ENCODE measurements at places on chromosomes 12 and 14.
A peak's percentile ranks its signal among the peaks of the same experiment; 100 is the strongest.

DNA sequence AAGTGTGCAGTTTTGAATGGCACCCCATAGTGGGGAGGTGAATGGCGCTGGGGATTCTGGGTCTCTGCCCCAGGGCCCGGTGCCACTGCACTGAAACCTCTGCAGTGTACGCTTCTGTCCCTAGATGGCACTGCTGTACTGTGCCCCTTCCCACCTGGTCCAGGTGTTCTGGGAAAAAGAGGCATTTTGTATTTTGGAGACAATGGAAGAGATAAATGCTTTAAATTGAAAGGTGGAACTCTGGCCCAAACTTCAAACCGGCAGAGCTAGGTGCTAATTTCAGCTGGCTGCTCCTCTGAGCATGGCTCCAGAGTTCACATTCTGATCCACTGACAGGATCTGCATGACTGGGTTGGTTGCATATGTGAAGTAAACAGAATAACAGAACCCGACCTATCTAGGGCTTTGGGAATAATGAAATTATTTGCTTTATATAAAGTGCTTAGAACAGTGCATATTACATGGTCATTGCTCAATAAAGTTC, 52.2 kb downstream of the KRT80 start:
- no peak for DNase-seq
- no peak overlapping the region for H3K27ac ChIP-seq
- no peaks in the 10 kb centered on the region for H3K36me3 ChIP-seq
- H3K4me1 ChIP-seq: peaks cover 8% of the 10 kb centered on the region
- no peak overlapping the region for H3K4me3 ChIP-seq

DNA sequence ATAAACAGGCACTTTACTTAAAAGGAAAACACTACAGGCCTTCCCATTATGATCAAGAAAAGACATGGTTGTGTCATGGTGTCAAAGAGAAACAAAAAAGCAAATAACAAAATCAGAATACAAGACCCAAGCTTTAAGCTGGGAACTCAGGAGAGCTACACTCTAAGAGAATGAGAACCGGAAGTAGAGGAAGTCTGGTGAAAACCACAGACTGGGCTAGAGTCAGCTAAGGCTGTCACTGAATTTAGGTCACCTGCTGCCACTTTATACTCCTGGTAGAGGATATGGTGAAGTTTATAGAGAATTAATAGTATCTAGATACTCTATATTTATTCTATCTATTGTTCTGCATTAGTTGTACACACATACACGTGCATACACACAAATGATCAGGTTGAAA, 971.7 kb downstream of the FLRT2 start:
- H3K27ac ChIP-seq: no peak overlapping the region
- H3K27me3 ChIP-seq: no peaks in the 10 kb centered on the region
- H3K36me3 ChIP-seq: no peaks in the 10 kb centered on the region

- no peaks in the 10 kb centered on the region for H3K36me3 ChIP-seq
- DNase-seq: no peak
- no peak overlapping the region for H3K4me3 ChIP-seq
- no peaks in the 10 kb centered on the region for H3K27me3 ChIP-seq
- H3K4me1 ChIP-seq: no peaks in the 10 kb centered on the region
These were observed 88.0 kb upstream of the TMEM132C start for GRCh38 chr12:128178966-128179365.

GRCh38 chr14:20798318-20798717, 4.3 kb downstream of the RNASE1 start:
- DNase-seq: no peak
- peaks cover 18% of the 10 kb centered on the region for H3K4me1 ChIP-seq
- H3K36me3 ChIP-seq: peaks cover 3% of the 10 kb centered on the region
- no peak overlapping the region for H3K4me3 ChIP-seq
- H3K27ac ChIP-seq: peak overlapping the region; percentile 72
- no peaks in the 10 kb centered on the region for H3K27me3 ChIP-seq

DNA sequence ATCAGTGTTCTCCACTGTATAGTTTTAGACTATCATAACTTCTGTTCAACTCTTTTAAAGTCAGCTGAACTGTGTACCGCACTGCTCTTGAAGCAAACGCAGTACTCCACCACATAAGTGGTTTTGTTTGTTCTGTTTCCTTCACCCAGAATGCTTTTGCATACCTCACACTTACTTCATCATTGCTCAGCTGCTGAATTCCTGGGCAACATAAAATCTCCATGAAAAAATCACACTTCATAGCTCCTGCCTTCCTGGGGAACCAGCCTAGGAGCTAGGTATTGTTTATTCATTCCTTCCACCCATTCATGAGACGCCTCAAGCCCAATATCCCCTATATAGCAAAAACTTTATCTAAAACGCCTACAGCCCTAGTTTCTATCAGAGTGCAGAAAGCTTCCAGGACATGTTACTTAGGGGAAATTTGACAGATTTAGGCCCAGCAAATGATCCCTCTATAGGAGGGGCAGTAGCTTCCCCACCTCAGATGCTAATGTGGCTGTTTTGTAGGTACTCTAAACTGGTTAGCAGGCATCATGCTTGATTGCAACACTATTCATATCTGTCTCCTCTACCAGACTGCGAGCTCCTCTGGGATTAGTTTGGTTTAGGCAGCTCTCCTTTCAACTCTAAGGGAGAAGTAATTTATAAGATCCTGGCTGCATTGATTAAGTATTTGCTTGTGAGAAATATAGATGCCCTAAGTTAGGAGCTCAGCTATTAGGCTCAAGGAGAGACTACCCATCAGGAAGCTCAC, 44.5 kb downstream of the LRRC9 start:
- peak overlapping the region; percentile 91 for H3K4me3 ChIP-seq
- H3K36me3 ChIP-seq: no peaks in the 10 kb centered on the region
- no peaks in the 10 kb centered on the region for H3K27me3 ChIP-seq

DNA sequence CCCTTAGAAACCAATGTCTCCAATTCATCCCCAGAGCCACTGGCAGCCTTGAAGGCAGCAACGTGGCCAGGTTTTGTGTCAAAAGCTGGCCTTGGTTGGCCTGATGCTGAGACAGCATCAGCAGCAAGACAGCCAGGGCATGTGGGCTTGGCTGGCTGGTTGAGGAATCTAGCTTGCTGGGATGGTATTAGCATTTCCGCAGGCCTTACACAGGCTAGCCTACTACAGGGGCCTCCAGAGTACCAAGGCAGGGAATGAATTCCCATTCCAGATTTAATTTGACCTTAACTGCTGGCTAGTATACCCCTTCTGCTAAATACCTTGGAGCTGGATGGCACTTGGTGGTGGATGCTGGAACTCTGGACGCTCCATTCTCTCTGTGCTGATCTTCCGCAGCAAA, 15.8 kb downstream of the NGDN start:
- H3K27me3 ChIP-seq: no peaks in the 10 kb centered on the region
- no peak overlapping the region for H3K27ac ChIP-seq
- peaks cover 26% of the 10 kb centered on the region for H3K36me3 ChIP-seq
- DNase-seq: no peak

- peaks cover 5% of the 10 kb centered on the region for H3K27me3 ChIP-seq
- H3K27ac ChIP-seq: no peak overlapping the region
- DNase-seq: no peak
- H3K4me3 ChIP-seq: no peak overlapping the region
These were observed 95.0 kb downstream of the LMNTD1 start for GRCh38 chr12:25458047-25458552.

- no peaks in the 10 kb centered on the region for H3K36me3 ChIP-seq
- peaks cover 4% of the 10 kb centered on the region for H3K27me3 ChIP-seq
- DNase-seq: no peak
- H3K4me1 ChIP-seq: no peaks in the 10 kb centered on the region
- no peak overlapping the region for H3K4me3 ChIP-seq
- no peak overlapping the region for H3K27ac ChIP-seq
These were observed 80.5 kb upstream of the PCED1B start for GRCh38 chr12:46998811-46999368.

DNA sequence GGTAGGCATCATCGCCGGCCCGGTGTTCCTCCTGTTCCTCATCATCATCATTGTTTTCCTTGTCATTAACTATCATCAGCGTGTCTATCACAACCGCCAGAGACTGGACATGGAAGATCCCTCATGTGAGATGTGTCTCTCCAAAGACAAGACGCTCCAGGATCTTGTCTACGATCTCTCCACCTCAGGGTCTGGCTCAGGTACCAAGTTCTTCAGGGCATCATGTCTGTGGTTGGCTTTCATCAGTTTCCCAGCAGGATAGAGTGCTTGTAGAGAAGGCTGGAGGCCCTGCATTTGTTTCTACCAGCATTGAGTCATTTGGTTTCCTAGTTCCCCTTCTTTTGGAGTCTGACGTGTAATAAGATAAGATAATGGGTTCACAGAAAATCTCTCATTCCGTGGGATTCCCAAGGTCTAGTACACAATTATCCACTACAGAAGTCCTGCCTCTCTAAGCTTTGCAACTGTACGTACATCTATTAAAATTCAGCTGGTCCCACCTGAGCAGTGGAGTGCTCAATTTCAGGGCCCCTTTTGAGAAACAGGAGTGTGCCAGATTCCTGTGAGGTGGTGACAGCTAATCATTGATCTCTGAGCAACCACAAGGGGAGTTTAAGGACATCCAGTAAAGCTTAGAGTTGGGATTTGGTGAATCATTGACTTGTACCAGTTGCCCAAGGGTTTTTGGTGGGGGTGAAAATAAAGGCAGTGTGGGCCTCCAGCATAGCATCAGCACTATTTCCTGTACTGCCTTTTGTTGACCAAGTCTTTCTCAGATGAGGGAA, 25.1 kb downstream of the ACVR1B start:
- no peak overlapping the region for H3K27ac ChIP-seq
- H3K4me1 ChIP-seq: peaks cover 35% of the 10 kb centered on the region
- H3K36me3 ChIP-seq: peaks cover 5% of the 10 kb centered on the region
- H3K27me3 ChIP-seq: no peaks in the 10 kb centered on the region

DNA sequence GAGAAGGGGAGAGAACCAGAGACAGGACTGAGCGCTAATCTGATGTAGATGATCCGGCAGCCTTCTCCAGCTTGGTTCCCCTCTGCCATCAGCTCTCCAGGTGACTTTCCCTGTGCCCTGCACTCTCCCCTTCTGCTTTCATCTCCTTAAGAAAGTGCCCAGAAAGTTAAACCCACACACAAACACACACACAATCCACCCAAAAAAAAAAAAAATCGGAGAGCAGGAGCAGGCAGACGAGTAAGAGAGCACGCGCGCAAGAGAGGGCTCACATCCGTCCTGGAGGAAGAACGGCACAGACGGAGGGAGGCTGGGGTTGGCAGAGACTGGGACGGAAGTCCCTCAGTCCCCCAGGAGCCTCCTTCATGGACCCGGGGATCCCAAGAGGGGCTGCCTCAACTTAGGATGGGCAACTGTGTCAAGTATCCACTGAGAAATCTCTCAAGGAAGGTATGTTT, 9.8 kb downstream of the CABP1 start:
- no peaks in the 10 kb centered on the region for H3K36me3 ChIP-seq
- peaks cover 16% of the 10 kb centered on the region for H3K27me3 ChIP-seq
- DNase-seq: no peak
- no peak overlapping the region for H3K4me3 ChIP-seq
- H3K4me1 ChIP-seq: peaks cover 17% of the 10 kb centered on the region
- no peak overlapping the region for H3K27ac ChIP-seq

- no peak for DNase-seq
- H3K27ac ChIP-seq: no peak overlapping the region
- H3K4me1 ChIP-seq: no peaks in the 10 kb centered on the region
- H3K36me3 ChIP-seq: no peaks in the 10 kb centered on the region
These were observed 881.9 kb downstream of the GALC start for GRCh38 chr14:87111126-87111525.

DNA sequence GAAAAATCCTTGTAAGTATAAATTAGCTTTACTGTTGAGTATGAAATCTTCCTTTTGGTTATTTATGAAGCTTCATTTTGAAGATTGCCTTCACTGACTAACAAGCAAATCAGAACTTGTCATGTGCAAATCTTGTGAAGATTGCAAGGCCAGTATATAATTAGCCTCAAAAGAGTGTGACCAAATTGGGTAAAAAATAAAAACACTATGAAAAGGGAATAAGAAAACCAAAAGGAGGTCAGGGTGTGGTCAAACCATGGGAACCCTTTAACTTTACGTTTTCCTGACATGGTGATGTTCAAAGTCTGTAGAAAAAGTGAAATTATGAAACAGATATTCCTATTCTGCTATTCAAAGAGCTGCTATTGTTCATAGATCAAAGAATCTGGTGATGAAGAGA, 230.3 kb downstream of the BCAT1 start:
- H3K27me3 ChIP-seq: peaks cover 1% of the 10 kb centered on the region
- peaks cover 15% of the 10 kb centered on the region for H3K4me1 ChIP-seq
- H3K4me3 ChIP-seq: no peak overlapping the region
- no peak overlapping the region for H3K27ac ChIP-seq
- no peak for DNase-seq

DNA sequence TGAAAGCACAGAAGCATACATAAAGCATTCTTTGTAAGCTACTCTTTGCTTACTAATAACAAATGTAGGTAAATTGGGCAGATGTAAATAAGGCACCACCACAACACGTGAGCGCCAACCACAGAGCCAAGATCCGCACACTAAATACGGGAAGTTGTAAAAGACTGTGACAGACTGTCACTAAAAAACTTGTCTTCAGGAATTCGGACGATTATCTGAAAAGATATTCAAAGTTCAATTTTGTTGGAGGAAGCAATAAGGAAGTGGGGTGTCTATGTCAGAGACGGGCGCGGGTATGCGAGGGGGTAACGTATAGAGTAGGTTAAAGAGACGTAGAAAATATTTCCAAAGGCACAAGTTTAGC, 1.5 kb upstream of the HSP90B1 start:
- DNase-seq: no peak
- no peaks in the 10 kb centered on the region for H3K27me3 ChIP-seq
- H3K4me3 ChIP-seq: peak overlapping the region; percentile 98
- peaks cover 8% of the 10 kb centered on the region for H3K36me3 ChIP-seq

- no peak overlapping the region for H3K4me3 ChIP-seq
- H3K27ac ChIP-seq: no peak overlapping the region
- H3K36me3 ChIP-seq: no peaks in the 10 kb centered on the region
- no peak for DNase-seq
- H3K4me1 ChIP-seq: no peaks in the 10 kb centered on the region
- no peaks in the 10 kb centered on the region for H3K27me3 ChIP-seq
These were observed 18.9 kb downstream of the CNTN1 start for GRCh38 chr12:40711121-40711520.

GRCh38 chr12:52993558-52993869, 12.7 kb upstream of the EIF4B start:
- no peak for DNase-seq
- no peaks in the 10 kb centered on the region for H3K36me3 ChIP-seq
- no peak overlapping the region for H3K27ac ChIP-seq
- H3K4me1 ChIP-seq: no peaks in the 10 kb centered on the region

- H3K27me3 ChIP-seq: peaks cover 2% of the 10 kb centered on the region
- H3K27ac ChIP-seq: no peak overlapping the region
- no peaks in the 10 kb centered on the region for H3K4me1 ChIP-seq
- H3K4me3 ChIP-seq: no peak overlapping the region
- no peaks in the 10 kb centered on the region for H3K36me3 ChIP-seq
- no peak for DNase-seq
These were observed 19.6 kb upstream of the KERA start for GRCh38 chr12:91077228-91077954.

- peak overlapping the region; percentile 58 for H3K27ac ChIP-seq
- no peaks in the 10 kb centered on the region for H3K36me3 ChIP-seq
- H3K27me3 ChIP-seq: no peaks in the 10 kb centered on the region
- peak overlapping the region; percentile 94 for H3K4me3 ChIP-seq
- DNase-seq: peak; percentile 49
- peaks cover 41% of the 10 kb centered on the region for H3K4me1 ChIP-seq
These were observed 2.1 kb downstream of the PLXNC1 start for GRCh38 chr12:94150240-94151121.

GRCh38 chr14:56358851-56359614, 220.6 kb upstream of the TMEM260 start:
- H3K27me3 ChIP-seq: peaks cover 1% of the 10 kb centered on the region
- no peak overlapping the region for H3K4me3 ChIP-seq
- H3K27ac ChIP-seq: no peak overlapping the region
- no peaks in the 10 kb centered on the region for H3K36me3 ChIP-seq
- DNase-seq: no peak
- H3K4me1 ChIP-seq: no peaks in the 10 kb centered on the region

All from memory B cell (primary cell).